Epithelial cell of umbilical artery (primary cell): ENCODE measurements at places on chromosomes 5 and 9. TPM values are rescaled to one million over a fixed set of nuclear protein-coding genes. Genes with fewer than 3 reads are reported as not detected.

Gene DMRT2
- not detected in 2 replicates for total RNA-seq

Gene PCDHGA12
- total RNA-seq = 5.2 and 5.9 TPM in 2 replicates

Gene CENPK
- total RNA-seq = 20.5 and 24.6 TPM in 2 replicates

Gene PCDHGA5
- 0.30 and 0.32 TPM in 2 replicates for total RNA-seq

Gene CLK4
- 10.7 and 18.7 TPM in 2 replicates for total RNA-seq

Gene ZNF608
- total RNA-seq = 3.2 and 12.2 TPM in 2 replicates

Gene PCDHGB6
- total RNA-seq = 0.97 and 1.1 TPM in 2 replicates

Gene TCF7
- total RNA-seq = 0.15 and 0.65 TPM in 2 replicates
